Cardiac muscle cell (in vitro differentiated cells and primary cell): ENCODE measurements at places on chromosomes 3 and 15.

DNA sequence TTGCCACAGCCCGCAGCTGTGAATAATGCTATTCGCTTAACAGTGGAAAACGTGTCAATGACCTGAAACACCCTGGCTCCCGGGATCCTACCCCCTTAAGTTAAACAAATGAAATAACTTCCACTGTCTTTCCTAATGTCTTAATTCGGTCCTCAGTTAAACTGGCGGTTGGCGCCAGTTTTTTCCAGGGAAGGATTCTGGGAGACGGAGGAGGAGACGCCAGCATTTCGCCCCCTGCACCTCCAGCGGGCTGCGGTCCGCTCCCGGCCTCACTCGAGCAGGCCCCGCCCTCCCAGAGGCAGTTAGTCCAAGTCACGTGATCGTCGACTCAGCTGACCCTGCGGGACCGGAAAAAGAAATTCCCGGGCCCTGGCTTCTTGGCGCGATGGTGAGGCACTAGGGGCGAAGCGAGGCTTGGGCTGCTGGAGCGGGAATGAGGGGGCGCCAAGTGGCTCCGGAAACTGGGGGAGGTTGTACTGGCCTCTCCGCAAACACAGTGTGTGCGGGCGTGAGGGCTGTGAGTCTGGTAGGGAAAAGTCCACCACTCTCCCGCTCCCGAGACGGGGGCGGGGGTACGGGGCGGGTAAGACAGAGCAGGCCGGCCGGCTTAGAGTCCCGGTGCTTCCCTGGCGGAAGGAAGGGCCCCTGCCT lies at the start of gene COMMD4:
Gene COMMD4, plus strand, starts transcription at position 359 of the 651 bp plus-strand sequence. Its CDS starts 27 bp downstream, at position 386.
- DNase-seq, result peak; percentile 96

DNA sequence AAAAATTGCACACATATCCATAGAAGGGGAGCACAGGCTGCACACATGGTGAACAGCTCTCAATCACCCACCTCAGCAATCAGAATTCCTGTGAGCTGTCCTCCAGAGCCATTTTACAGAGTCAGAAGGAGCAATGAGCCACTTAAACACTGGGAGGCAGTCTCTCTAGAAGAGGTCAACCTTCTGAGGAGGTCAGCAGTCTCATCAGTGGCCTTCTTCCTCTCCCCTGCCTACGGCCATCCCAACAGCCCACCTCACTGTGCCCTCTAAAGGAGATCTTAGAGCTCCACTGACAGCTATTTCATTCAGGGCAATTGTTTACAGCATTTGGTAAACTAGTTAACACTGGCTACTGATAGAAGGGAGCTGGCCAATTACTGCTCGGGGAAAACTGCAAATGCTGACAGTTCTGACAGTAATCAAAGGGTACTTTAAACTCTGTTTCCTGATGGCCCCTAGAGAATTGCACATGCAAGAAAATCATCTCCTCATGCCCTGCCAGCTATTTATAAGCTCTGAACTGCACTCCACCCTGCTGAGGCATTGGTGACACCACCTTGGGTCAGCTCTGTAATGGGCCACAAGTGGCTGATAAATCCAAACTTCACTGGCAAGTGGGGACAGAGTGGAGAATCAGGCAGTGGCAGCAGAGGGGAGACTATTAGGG lies 42.1 kb upstream of the TSPAN3 start:
- peak; percentile 34 for DNase-seq

DNA sequence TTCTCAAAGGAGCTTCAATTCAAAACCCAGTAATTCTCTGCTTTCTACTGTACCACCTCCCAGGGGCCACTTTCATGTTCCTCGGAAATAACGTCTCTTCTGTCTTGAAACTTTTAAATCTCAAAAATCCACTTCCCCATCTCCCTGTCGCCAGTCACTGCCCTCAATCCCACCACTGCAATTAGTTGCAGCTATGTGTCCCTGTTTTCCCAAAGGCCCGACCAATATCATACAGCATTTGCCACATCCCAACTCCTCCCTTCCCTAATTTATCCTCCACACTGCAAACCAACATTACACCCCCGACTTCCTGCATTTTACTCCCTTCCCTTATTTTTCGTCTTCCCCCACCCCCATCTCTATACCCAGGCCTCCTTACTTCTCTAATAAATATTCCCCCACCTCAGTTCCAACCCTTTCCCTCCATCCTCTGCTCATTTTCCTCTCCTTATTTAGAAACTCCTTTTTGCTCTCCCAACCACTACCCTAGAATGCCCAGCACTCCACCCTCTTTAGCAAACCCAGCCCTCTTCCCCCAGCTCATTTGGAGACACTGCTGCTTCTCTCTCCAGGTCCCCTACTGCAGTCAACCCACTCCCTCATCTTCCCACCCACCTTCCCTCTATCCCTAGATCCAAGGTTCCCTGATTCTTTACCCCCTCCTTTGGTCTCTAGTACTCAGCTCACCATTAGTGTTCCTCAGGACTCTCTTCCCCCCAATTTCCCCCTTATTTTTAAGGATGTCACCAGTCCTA lies 1.1 kb downstream of the NPTN start:
- DNase-seq, result peak; percentile 72

GRCh38 chr15:78211189-78211921 lies 23.0 kb downstream of the ACSBG1 start:
- DNase-seq, result peak; percentile 42

DNA sequence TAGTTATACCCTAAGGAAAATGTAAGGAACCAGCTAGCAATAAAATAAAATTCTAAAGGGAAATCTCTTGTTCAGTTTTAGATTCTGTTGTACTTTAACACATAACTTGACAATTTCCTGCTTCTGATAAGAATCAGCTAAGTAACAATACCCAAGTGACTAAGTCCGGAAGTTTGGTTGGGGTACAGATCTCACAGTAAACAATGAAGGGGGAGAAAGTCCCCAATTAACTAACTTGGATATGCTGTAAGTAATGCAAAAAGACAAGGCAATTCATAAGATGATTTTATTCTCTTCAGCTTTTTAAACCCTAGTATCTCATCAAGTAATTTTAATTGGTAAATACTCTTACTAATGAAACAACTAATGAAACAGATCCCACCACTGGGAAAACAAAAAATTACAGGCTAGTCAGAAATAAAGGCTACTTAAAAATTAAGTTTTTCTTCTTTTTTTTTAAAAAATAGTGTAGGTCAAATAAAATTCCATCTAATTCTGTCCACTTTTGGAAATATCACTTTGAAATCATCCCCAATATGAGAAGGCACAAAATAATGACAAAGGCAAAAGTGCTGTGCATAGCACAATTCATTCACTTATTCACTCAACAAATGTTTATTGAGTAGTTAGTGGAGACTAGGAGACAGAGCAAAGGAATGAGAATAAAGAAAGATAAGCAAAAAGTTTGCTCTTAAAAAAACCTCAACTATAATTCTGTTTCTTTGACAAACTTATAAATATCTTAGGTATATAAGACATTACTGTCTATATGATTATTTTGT lies 37.8 kb upstream of the IL20RB start:
- DNase-seq, result no peak

GRCh38 chr15:41790756-41791546 lies 16.7 kb downstream of the MAPKBP1 start:
- DNase-seq, result peak; percentile 63

DNA sequence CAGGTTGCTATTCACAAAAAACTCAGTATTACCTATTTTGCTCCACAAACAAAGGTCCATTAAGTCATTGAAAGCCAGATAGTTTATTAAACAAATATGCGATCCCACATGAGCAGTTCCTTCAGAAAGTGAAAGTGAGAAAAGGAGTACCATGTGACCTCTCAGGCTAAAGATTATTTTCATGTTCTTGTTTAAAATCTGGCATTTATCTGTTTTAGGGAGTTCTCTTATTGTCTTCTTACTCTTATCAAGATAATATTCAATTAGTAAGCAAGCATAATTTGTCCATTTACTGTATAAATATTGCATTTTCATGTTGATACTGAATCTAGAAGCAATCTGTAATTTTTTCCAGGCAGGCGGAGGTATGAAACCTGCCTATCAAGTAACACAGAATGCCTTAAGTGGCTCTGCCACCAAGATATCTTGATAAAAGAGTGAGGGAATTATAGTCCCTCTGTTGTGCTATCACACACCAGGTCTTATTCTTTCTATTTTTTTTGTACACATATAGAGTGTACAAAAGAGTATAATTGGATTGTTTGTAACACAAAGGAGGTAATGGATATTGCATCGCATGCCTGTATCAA lies 20.1 kb upstream of the PLSCR5 start:
- DNase-seq, result peak; percentile 14

DNA sequence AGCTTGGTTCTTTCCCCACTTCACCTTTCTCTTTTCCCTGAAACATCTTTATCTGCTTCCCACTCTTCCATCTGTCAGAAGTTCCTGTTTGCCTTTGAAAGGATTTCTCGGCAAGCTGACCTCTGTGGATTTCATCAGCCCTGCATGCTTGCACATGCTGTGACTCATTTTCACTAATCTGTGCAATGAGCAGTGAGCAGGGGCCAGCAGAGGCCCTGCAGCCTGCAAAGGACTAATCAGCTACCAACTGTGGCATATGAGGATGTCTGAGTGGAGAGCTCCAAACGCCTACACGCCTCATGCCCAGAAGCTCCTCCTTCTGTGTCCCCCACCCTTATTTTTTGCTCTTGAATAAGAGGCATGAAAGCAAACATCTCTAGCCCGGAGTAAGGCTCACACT lies 333.0 kb upstream of the SEMA6D start:
- peak; percentile 64 for DNase-seq
